ENCODE measurements at places on chromosomes 6 and 20. TPM values are rescaled to one million over a fixed set of nuclear protein-coding genes. Genes with fewer than 3 reads are reported as not detected.

The GINS1 gene
- 3.0 TPM for total RNA-seq

The AK9 gene
- 10.4 TPM for total RNA-seq

The SLC26A8 gene
- total RNA-seq: not detected

The NFKBIE gene
- total RNA-seq: 6.4 TPM

The BMP5 gene
- total RNA-seq: 1.0 TPM

The DEFB124 gene
- not detected for total RNA-seq

The PPIL6 gene
- total RNA-seq: 8.5 TPM

The RIPOR2 gene
- total RNA-seq: 0.51 TPM

The SIM1 gene
- total RNA-seq: not detected

All from fibroblast of lung (primary cell).